ENCODE measurements at places on chromosomes 3 and 15.

DNA sequence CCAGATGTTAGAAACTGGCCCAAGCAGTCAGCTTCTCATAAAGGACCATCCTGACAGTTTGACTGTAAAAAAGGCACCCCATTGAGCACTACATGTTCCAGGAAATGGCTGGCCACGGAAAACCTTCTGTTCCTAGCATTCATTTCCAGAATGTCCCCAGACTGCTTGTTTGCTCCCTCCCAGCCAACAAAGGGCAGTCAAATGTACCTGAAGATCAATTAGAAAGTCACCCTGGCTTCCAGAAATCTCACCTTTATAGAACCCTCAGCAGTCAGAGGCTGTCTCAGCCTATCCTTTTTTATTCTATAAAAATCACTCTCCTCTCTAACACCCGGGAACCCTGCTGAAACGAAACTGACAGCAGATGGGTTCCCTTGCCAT is 784 bp upstream of the SAMMSON start:
- DNase-seq: peak; percentile 22

GRCh38 chr3:158210067-158210466 is 100.2 kb downstream of the RSRC1 start:
- DNase-seq: no peak

- no peak for DNase-seq
Measured at GRCh38 chr15:86327230-86327865, 247.7 kb downstream of the AGBL1 start.

GRCh38 chr3:186814100-186814499 is 7.8 kb upstream of the RFC4 start:
- no peak for DNase-seq

- DNase-seq: no peak
Measured at GRCh38 chr3:150681057-150681456, 22.7 kb downstream of the ERICH6 start.

DNA sequence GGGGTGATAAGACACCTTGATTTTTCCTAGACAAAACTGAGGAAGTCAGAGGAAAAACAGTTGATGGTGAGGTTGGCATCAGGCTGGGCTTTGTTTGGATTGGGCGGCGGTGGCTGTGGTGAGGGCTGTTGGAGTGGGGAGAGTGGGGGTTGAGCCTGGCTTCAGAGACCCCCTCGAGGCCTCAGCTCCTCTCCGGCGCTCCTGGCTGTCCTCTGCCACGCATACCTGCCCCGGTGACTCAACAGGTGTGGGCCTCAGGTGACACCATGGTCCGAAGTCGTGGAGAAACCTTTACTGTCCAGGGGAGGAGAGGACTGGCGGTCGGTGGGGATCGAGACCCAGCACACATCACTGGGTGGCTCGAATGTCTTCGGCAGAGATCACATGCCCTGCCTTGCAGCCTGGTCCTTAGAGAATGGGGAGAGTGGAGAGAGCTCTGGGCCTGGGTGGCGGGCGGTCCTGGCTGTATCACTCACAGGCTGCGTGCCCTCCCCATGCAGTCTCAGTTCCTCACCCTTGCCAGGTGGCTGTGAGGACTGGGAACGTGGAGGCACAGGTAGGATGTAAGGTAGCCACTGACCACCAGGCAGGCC is 2.6 kb downstream of the APBA2 start:
- no peak for DNase-seq

DNA sequence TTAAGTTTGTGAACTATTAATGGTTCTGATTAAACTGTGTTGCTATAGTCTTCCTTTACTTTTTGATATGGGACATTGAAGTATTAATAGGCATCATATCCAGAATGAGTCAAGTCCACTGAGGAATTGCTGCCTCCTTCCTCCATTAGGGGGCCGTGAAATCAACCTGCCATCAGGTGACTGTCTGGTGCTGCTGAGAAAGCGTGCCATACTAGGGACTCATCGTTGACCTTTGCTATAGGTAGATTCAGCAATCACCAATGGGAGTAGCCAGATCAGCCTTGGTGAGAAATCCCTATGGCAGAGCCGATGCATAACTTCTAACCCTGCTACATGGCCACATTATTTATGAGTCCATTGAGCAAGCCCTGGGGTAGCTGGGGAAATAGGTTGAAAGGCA is 30.1 kb upstream of the SLC28A2 start:
- DNase-seq: no peak

DNA sequence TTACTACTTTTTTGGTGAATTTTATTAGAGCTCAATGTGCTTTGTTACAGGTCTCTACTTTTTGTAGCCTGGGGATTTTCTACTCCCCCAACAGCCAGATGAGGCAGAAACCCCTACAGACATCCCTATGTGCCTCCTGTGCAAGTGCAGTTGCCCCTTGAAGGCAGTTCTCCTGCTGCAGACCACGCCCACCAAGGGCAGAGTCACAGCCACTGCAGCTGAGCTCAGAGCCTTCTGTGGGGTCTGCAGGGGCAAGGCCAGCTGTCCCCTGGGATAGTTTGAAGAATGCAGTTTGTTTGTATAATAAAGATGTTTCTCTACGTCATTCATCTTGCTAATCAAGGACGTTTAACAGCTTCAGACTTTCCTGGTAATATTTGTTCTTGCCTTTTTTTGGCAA is 76.8 kb downstream of the NPAP1 start:
- DNase-seq: no peak

DNA sequence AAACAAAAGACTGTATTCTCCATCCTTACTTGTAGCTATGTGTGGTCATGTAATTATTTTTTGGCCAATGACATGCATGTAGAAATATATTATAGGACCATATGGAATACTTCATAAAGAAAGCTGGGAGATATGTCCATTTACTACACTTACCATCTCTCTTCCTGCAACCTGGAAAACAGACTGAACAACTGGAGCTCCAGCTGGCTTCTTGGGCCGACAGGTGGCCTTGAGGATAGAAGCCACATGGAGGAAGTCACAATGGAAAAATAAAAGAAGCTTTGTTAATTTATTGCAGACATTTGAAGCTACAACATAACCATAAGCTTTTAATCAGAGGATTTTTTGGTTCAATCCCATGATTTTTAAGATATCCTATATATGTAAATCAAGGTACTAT is 167.9 kb upstream of the CBLB start:
- DNase-seq: no peak

DNA sequence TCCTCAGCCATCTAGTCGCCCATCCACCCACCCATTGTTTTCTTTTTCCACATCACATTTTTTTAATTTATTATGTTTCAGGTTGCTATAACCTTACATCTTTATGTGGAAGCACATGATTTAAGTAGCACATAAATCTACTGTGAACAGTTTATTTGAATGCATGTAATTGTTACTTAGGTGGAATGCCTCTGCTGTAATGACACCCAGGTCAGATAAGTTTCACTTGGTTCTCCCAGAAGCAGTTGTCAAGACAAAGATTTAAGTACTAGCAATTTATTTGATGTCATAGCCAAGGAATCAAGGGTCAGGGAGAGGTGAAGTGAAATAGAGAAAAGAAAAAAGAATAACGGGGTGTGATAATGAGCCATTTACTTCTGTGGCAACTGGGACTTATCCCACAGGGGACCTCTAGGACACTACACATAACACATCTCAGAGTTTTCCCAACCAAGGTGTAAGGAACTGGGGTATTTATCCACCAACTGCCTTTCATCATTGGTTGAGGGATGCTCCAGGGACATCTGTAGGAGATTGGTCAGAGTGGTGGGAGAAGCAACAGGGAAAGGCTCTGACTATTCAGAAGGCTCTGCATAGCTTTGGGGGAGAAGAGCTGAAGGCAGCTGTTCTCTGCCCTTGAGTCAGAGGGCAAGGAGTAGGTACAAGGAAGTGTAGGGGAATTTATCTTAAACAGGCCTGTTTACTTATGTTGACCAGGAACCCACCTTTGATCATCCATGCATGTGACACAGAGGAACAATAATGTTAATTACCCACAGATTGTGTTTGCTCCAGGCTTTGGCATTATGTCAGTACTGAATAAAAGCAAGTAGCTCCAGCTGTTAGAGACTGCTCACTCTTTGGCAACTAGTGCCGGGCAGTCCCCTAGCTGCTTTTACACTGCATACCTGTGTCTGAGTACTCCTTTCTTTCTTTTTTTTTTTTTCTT is 94.8 kb downstream of the CD200R1L start:
- no peak for DNase-seq

DNA sequence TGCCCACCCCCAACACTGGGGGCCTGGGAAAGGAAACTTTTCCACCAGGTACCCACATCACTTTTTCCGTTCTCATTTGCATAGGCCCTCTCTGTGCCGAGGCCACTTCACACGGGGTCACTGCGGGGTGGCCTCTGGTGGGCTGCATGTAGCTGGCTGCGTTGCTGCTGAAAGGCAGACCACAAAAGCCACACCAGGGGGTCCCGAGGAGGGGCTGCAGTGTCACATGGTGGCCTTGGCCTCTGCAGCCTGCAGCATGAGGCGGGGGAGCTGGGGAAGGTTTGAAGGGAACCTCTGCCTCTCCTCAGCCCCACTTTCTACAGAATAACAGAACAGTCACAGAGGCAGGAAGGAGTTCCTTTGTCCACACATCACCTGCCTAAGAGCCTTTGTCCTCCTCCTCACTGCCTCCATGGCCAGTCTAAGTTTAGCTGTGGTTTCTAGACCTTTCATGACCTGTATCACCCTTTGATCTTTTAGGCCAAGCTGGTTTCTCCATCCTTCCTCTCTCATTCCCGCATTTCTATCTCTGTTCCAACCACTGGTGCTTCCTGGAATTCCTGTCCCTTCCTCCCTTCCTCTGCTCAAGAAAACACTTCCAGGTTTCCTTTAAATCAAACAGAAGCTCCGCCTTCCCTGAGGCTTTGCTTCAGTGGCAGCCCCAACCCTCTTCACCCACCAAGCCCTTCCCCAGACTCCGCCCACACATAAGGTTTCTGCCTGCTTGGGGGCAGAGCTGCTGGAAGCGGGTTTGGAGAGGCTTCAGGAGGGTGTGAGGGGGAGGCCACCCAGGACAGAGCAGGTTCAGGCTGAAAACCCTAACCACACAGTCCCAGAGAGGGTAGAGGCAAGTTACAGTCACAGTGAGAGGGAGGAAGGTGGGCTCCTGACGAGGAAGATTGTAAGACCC is 150.7 kb upstream of the TLE3 start:
- no peak for DNase-seq

GRCh38 chr15:100895721-100896120 is 16.1 kb downstream of the ALDH1A3 start:
- DNase-seq: no peak

DNA sequence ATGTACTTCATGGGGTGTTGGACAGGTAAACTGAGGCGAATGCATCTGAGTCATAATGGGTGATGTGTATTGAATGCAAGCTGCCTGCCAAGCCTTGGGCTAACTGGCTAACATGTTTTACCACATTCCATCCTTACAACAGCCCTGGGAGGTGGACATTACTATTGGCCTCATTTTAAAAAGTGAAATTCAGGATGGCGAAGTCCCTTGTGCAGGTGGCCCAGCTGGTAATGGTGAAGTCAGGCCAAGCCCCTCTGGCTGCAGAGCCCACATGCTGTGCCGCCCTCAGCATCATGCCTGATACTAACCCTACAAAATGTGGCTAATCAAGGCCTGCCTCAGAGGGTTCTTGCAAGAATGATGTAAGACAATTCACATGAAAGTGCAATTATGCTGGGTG is 60.0 kb upstream of the CHD2 start:
- no peak for DNase-seq

- no peak for DNase-seq
Measured at GRCh38 chr3:17800232-17800631, 57.8 kb upstream of the TBC1D5 start.

- peak; percentile 83 for DNase-seq
Measured at GRCh38 chr3:64190517-64191515, 34.5 kb downstream of the PRICKLE2 start.

GRCh38 chr15:51620122-51620521 is 2.4 kb downstream of the DMXL2 start:
- DNase-seq: no peak

- peak; percentile 86 for DNase-seq
Measured at GRCh38 chr15:29821416-29822099, 710 bp downstream of the TJP1 start.

GRCh38 chr3:11770477-11771391 is 76.0 kb downstream of the TAMM41 start:
- DNase-seq: peak; percentile 86

- peak; percentile 42 for DNase-seq
Measured at GRCh38 chr3:21665444-21666100, 85.4 kb downstream of the ZNF385D start.

- no peak for DNase-seq
Measured at GRCh38 chr3:94481226-94481898, 418.5 kb downstream of the NSUN3 start.

- DNase-seq: peak; percentile 91
Measured at GRCh38 chr3:145557405-145557804, 603.6 kb downstream of the PLOD2 start.

DNA sequence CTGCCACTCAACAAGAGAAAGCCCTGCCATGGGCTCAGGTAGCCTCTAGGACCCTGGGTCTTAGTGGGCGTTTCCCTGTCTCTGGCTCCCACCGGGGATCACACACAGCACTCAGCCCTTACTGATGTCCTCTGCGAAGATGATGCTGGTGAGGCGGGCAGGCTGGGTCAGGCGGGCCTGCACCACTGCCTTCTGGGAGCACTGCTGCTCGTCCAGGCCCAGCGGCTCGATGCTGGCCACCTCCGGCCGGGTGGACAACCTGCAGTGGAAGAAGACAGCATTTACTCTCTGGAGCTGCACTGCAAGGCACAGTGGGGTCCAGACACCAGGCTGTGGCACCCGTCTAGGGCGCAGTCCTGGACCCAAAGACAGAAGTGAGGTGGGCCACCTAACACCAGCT is 20.5 kb downstream of the NUP210 start:
- no peak for DNase-seq

DNA sequence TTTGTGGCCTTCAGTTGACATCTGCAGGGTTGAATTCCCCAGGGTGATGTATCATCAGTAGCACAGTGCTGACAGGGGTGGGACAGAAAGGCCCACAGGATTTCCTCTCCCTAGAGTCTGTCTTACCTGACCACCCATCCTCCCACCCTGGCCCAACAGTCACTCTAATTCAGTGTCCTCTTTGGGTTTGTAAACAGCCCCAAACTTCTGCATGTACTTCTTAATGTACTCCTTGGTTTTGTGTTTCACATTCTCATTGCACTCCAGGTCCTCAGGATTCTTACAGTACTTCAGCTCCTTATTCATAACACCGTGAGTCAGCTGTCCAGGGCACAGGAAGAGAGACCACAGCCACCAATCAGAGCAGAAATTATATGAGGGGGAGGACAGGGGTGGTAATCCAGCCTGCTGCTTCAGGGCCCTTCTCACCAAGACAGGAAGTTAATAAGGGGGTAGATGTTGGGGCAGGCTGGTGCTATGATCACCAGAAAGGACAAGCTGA is 37.5 kb downstream of the NBEAL2 start:
- DNase-seq: peak; percentile 88

GRCh38 chr3:51710631-51711351 is 3.9 kb downstream of the GRM2 start:
- DNase-seq: no peak

DNA sequence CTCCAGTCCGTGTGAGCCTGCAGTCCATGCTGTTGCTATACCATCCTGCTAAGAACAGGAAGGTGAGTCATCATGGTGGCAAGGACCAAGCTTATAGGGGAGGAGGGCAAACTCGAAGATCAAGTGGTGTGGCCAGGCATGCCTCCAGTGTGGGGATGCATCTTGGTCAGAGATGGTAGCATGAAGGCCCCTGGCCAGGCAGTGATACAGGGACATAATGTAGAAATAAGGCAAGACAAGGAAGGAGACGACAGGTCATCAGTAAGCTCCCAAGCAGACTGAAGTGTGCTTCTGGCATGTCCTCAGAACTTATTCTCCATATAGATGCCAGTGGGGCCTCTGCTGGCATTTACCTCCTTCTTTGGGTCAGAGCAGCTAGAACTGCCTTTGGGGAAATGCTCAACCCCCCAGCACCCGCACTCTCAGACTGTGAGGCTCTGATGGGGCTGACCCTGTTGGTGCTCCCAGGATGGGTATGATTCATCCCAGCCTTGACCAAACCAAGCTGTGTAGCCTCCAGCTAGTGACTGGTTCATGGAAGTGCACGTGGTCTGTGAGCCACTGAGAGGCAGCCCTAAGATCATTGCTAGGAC is 52.5 kb upstream of the ATP2B2 start:
- peak; percentile 42 for DNase-seq

All from astrocyte of the spinal cord (primary cell).